ENCODE measurements at places on chromosomes 2 and 18. TPM values are rescaled to one million over a fixed set of nuclear protein-coding genes. Genes with fewer than 3 reads are reported as not detected.

DNA sequence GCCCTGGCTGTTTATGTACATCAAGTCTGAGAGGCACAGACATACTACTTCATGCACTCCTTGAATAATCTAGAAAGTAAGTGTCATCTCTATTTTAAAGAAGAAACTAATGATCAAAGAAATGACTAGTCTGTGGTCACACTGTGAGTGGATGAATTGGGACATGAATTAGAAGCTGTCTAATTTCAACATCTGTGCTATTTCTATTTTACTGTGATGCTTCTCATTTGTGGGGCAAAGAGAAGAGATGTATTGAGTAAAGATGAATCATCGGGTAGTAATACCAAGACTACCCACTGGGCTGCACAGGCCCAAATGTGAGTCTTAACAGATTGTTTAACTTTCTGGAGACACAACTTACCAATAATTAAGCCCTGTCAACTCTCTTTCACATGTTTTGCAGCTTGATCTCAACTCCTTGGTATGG is 42.4 kb upstream of the MTIF2 start:
- DNase-seq, result no peak

OSBPL6 gene
- 2.4 TPM for total RNA-seq

- no peak for DNase-seq
These were observed 189.7 kb downstream of the ADCYAP1 start for GRCh38 chr18:1094409-1094808.

DNA sequence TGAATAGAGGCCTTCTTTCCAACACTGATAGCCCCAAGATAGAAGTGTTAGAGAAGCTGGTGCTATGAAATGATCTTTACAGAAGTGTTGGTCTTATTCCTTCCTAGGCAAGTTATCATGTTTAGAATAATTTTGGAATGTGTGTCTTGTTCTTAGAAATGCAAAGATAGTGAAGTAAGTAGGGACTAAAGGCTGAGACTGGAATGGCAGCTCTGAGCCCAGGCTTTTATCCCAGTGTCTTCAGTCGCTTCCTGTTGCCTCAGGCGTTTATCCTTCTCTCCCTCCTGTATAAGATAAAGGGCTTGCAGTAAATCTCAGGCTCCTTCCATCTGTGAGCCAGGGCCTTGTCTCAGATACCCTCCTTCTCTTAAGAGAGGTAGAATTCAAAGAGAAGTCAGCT is 218.1 kb downstream of the TPGS2 start:
- no peak for DNase-seq

MC5R gene
- not detected for total RNA-seq
